Aorta (tissue), 5 donors: ENCODE measurements at places on chromosomes 5 and 9. TPM values are rescaled to one million over a fixed set of nuclear protein-coding genes. Genes with fewer than 3 reads are reported as not detected.

- no peak for DNase-seq
Observed at GRCh38 chr9:134174073-134174449, 9.7 kb upstream of the RNU6ATAC start.

The DCAF12 gene
- 20.6 TPM for total RNA-seq

- peak; percentile 90 for DNase-seq
Observed at GRCh38 chr5:100903039-100903887, at the start of gene ST8SIA4. Gene ST8SIA4 (minus strand): TSS chr5:100903282. CDS start chr5:100902955, 327 bp downstream.

GRCh38 chr9:19665146-19665863 is 123.5 kb downstream of the SLC24A2 start:
- DNase-seq, result no peak

DNA sequence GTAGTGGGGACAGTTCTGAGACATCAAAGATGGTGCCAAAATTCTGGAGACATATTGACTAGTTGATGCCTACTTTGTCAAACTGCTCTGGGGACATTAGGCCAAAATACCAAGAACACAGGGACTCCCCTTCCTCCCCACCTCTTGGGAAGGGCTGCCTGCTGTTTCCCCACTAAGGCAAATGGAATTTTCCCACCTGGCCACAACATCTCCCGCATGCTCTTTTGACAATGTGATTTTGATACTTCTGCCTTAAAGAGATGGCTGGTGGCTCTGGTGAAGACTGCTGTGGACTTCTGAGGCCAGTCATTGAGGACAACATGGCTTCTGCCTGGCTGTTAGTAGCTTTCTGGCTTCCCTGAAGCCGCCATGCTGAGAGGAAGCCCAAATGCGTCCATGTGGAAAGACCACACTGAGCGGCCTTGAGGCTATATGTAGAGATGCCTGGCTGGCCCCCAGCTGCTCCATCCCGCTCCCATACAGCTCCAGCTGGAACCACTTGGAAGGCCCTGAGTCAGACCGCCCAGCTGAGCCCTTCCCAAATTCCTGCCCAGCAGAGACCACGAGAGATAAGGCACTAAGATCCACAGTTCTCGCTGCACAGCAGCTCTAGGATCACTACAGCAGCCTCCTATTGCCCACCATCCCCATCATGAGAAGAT is 226.7 kb downstream of the SYK start:
- no peak for DNase-seq

The PSD2 gene
- 0.62 TPM for total RNA-seq

The OR1J2 gene
- not detected for total RNA-seq

- DNase-seq, result no peak
Observed at GRCh38 chr9:110785166-110785565, 116.6 kb downstream of the MUSK start.

DNA sequence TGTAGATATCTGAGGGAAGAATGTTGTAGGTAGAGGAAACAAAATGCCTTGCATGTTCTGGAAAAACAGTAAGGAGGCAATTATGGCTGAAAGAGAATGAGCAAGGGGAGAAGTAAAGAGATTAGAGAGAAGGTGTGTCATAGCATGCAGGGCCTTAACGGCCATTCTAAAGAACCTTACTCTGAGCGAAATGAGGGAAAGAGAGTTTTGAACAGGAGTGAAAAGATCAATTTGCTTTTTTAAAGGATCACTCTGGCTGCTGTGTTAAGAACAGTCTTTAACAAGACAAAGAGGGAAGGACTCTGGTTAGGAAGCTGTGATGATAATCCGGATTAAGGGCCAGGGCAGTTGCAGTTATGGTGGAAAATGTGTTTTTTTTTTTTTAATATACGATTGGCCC is 22.6 kb downstream of the PTBP3 start:
- DNase-seq, result no peak

The IFT74 gene
- total RNA-seq, result 13.2 TPM

- no peak for DNase-seq
Observed at GRCh38 chr5:100472091-100472490, 63.1 kb upstream of the FAM174A start.

The S1PR3 gene
- total RNA-seq, result 139 TPM

- DNase-seq, result no peak
Observed at GRCh38 chr5:141763541-141763940, 81.5 kb upstream of the ARAP3 start.

The ABL1 gene
- total RNA-seq, result 98.7 TPM

DNA sequence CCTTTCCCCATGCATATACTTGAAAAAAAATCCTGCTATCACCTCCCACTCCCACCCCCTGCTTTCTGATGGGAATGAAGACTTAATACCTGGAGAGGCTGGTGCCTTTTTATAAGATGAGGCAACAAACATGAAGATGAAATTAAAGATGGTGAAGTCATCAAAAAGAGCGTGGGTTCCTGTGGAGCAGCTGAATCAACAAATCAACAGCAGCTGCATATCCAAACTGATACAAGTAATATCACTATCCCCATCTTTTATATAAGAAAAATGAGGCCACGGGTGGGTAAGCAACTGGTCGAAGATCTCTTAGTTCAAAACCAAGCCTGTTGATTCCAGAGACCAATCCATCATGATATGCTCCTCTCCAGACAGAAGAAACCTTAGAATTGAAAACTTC is 268.5 kb downstream of the ENC1 start:
- DNase-seq, result no peak

DNA sequence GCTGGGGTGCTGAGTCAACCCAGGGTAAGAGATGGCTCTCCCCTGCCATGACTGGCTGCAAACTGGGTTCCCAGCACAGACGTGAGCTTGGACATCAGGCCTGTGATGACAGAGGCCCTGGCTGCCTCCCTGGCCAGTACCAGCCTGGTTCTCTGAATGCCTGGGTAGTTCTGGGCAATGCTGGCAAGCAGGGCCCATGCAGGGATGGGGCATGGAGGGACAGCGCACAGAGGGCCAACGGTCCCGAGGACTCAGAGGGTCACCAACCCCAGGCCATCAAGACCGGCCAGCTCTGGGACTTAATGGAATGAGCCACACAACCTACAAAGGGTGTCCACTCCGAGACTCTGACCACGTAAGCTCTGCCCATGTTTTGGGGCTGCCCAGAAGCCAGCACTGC is 241.4 kb downstream of the FSTL4 start:
- DNase-seq, result no peak

The PALM2AKAP2 gene
- total RNA-seq, result 155 TPM

GRCh38 chr9:133181561-133181960 is 17.8 kb upstream of the GBGT1 start:
- no peak for DNase-seq

The MEF2C gene
- 186 TPM for total RNA-seq

- DNase-seq, result no peak
Observed at GRCh38 chr5:35089334-35090314, 41.9 kb upstream of the AGXT2 start.

DNA sequence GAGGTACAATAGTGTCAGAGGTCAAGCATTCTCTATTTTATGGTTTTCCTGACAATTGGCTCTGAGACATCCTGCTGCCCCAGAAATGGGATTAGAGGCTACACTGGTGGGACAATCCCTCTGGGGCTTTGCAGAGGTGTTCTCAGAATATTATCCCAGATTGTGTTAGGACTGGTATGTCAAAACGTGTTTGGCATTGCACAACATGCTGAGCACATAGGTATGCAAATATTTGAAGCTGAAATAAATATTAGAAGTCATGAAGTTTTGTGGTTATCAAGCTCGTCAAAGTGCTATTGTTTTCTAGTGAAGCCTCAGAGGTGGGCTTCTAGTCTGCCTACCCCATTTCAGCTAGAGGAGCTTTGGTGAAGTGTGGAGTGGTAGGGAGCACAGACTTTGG is 304.4 kb downstream of the MAN2A1 start:
- DNase-seq, result no peak

GRCh38 chr5:173968154-173968797 is 20.7 kb upstream of the C5orf47 start:
- DNase-seq, result no peak

GRCh38 chr5:57598756-57599155 is 116.1 kb upstream of the ACTBL2 start:
- no peak for DNase-seq

The CCDC171 gene
- total RNA-seq, result 5.4 TPM

DNA sequence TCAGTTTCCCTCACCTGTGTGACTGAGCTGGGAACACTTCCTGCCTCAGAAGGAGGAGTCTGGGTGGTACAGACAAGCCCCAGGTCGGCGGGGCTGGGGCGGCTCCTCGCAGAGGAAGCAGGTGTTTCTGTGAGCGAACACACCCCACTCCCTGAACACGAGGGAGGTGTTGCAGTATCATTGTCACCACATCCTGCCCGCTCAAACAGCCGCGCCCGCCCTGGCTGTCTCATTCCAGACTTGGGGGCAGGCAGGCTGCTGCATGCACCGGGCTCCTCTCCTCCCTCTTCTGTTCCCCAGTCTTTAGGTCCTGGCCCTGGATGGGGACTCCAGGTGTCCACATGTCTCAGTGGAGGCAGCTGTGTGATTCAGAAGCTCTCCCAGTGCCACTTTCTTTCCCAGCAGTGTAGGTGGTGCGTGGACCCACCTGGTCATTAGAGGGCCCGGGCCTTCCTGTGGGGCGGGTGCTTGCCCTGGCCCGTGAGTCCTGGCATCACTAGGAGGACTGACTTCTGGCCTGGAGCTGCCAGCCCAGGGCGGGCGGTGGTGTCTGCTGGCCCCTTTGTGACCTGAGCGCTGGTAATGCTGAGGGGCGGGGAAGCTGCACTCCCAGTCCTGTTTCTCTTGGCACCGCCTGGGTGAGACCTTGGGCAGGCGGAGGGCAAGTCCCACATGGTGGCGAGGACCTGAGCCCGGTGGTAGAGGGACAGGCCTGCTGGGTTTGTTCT is 18.3 kb upstream of the PHYHD1 start:
- peak; percentile 83 for DNase-seq

The CDC20B gene
- not detected for total RNA-seq

DNA sequence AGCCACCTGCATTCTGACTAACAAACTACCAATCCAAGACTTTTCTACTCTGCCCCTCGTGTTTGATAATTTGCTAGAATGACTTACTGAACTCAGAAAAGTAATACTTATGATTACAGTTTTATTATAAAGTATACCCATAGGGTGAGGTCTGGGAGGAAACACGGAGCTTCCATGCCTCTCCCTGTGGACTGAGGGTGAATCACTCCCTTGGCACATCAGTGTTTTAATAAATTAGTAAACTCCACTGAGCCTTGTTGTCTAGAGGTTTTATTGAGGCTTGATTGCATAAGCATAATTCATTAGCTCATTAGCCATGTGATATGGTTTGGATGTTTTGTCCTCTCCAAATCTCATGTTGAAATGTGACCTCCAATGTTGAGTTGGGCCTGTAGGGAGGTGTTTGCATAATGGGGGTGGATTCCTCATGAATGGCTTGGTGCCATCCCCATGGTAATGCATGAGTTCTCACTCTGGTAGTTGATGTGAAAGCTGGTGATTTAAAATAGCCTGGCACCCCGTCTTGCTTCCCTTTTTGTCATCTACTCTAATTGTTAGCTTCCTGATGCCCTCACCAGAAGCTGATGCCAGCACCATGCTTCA is 233.6 kb upstream of the TRPC7 start:
- no peak for DNase-seq

- no peak for DNase-seq
Observed at GRCh38 chr5:111857623-111858022, 100.6 kb upstream of the NREP start.

DNA sequence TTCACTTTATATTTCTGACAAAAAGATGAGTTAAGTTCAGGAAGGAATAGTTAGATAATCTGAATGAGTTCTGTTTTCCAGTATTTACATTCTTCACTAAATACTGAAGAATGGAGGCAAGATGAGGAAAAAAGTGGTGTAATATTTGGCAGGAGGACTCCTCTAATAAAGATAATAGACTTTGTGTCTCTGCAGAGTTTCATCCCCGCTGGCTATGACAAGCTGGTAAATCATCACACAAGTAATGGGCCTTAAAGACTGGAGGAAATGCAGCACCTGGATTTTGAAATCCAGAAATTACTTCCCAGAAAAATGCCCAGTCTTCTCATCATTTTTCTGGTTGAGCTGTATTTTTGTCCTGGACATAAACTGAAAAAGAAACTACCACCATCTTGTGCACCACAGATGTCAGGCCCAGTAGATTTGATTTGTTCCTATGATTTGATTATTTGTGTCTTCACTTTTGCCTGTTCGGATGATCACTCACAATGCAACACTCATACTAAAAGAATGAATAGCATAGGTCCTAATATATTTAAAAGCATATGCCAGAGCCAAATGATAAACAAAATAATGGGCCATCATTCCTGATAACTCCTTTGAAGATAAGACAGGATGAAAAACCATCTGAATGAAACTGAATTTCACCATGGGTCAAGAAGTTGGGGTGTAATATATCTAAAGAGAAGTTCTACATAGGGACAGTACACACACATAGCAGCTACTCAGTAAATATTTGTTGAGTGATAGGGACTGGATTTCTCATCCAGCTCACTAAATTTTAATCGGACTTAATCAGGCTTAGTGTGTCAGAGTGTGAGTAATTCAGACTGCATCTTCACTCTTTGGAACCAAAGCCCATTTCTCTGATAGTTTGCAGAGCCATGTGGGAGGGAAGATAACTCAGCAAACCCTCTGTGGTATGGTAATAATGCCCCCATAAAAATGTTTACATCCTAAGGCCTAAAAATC is 200.5 kb downstream of the HINT1 start:
- DNase-seq, result no peak

DNA sequence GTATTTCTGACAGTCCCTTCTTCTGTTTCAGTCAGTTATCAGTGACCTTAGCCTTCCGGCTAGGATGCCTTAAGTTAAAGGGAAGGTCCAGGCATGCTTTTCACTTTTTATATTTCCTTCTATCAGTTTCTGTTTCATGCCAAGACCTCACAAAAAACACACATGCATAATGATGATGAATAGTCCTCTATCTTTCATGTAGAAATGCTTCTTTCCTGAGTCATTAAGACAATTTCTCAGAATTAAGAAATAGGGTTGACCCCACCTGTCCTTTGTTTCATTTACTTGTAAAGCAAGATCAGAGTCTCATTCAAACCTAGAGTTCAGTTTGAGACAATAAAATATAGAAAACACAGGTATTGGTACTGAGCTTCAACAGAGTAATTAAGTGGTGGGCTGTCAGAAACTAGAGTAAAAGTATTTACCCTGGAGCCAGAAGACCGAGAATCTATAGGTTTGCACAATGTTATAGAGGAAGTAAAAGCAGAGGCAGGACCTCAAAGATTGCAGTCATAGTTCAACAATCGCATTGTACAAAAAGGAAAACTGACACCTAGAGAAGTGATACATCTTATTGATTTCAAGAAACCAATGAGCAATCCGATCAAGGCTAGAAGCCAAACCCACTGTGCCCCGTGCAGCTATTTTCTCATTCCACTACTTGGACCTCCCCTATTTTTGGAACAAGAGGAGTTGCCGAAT is 118.7 kb upstream of the PUM3 start:
- DNase-seq, result no peak

- no peak for DNase-seq
Observed at GRCh38 chr9:110994771-110995241, 43.5 kb downstream of the LPAR1 start.

- DNase-seq, result no peak
Observed at GRCh38 chr9:37550781-37551180, 25.4 kb downstream of the FBXO10 start.

DNA sequence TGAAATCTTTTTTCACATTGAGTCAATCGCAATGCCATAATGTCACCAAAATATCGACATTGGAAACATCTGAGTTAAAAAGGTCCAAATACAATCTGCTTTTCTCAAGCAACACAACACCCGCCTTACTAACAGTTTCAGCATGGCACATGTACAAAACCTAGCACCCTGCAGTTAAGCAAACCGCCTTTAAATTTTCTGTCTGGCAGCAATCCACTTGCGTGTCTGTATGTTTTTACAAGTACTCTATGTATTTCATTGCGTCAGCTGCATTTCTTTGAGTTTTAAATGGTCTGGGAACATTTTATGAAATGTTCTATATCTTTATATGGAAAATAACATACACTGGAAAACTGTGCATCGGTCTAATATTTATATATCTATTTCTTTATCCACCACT is 134.6 kb downstream of the DENND1A start:
- DNase-seq, result no peak
